ENCODE measurements at places on chromosomes 1 and 21. TPM values are rescaled to one million over a fixed set of nuclear protein-coding genes. Genes with fewer than 3 reads are reported as not detected.

- no peaks in the 10 kb centered on the region for H3K27me3 ChIP-seq
- no peak overlapping the region for H3K4me3 ChIP-seq
- H3K36me3 ChIP-seq: no peaks in the 10 kb centered on the region
- peaks cover 2% of the 10 kb centered on the region for H3K4me1 ChIP-seq
Observed at GRCh38 chr21:46600978-46601377, 3.9 kb downstream of the S100B start.

MPZ gene
- total RNA-seq: 11.8 TPM

GRCh38 chr1:223500560-223501425 is 107.6 kb downstream of the CCDC185 start:
- no peak for DNase-seq
- H3K36me3 ChIP-seq: no peaks in the 10 kb centered on the region
- no peak overlapping the region for H3K27ac ChIP-seq
- no peaks in the 10 kb centered on the region for H3K4me1 ChIP-seq

DNA sequence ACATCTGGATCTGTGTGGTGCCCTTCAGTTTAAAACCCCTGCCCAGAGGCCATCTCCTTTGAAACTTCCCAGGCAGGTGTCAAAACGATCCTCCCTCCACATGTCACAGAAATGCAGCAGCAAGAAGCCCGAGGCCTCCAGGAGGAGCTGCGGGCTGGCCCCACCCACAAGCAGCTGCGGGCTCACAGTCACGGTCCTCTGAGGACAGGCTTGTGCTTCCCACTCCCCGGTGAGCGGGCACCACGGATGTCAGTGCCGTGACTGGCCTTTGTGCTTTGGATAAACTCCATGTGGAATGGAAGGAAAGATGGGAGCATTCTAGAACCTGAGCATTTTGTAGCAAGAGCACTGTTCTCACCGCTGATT is 65.8 kb downstream of the SIK1 start:
- H3K4me1 ChIP-seq: peaks cover 44% of the 10 kb centered on the region
- H3K36me3 ChIP-seq: no peaks in the 10 kb centered on the region
- no peaks in the 10 kb centered on the region for H3K27me3 ChIP-seq
- H3K27ac ChIP-seq: peak overlapping the region; percentile 93
- peak; percentile 67 for DNase-seq
- H3K4me3 ChIP-seq: peak overlapping the region; percentile 43

- H3K4me3 ChIP-seq: no peak overlapping the region
- peaks cover 18% of the 10 kb centered on the region for H3K4me1 ChIP-seq
- H3K27ac ChIP-seq: no peak overlapping the region
Observed at GRCh38 chr1:28115267-28115666, 26.9 kb upstream of the EYA3 start.

GRCh38 chr1:74835051-74835450 is 102.1 kb downstream of the TYW3 start:
- H3K4me1 ChIP-seq: no peaks in the 10 kb centered on the region
- no peak overlapping the region for H3K4me3 ChIP-seq
- no peaks in the 10 kb centered on the region for H3K27me3 ChIP-seq
- H3K27ac ChIP-seq: no peak overlapping the region
- no peaks in the 10 kb centered on the region for H3K36me3 ChIP-seq
- no peak for DNase-seq

- no peaks in the 10 kb centered on the region for H3K36me3 ChIP-seq
- H3K27me3 ChIP-seq: no peaks in the 10 kb centered on the region
- H3K4me3 ChIP-seq: no peak overlapping the region
- no peak for DNase-seq
Observed at GRCh38 chr1:76279101-76279748, 204.7 kb downstream of the ST6GALNAC3 start.

- peaks cover 18% of the 10 kb centered on the region for H3K4me1 ChIP-seq
- DNase-seq: no peak
- no peak overlapping the region for H3K27ac ChIP-seq
- no peaks in the 10 kb centered on the region for H3K36me3 ChIP-seq
Observed at GRCh38 chr1:52139817-52140540, 1.9 kb upstream of the ZFYVE9 start.

DNA sequence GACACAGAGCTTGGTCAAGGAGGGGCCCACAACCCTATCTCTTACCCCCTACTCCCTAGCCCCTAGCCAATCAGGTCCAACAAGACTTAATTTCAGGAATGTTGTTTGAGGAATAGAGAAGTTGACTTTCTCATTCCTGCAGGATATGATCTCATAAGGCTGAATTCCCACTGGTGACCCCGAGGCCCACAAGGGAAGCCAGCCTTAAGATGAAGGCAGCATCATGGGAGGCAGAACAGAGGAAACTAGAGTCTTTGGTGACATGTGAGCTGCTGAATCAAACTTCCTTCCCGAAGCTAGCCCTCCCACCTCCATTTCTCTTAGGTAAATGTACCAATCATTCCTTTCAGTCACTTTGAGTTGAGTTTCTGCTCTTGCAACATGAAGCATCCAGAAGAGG is 9.1 kb upstream of the PDIK1L start:
- H3K27ac ChIP-seq: no peak overlapping the region
- no peak for DNase-seq
- H3K4me1 ChIP-seq: no peaks in the 10 kb centered on the region
- no peak overlapping the region for H3K4me3 ChIP-seq
- H3K36me3 ChIP-seq: no peaks in the 10 kb centered on the region
- H3K27me3 ChIP-seq: no peaks in the 10 kb centered on the region

GJB3 gene
- total RNA-seq: not detected

ADAMTSL4 gene
- total RNA-seq: 0.34 TPM

GRCh38 chr1:74455390-74455789 is 57.0 kb downstream of the LRRC53 start:
- H3K36me3 ChIP-seq: no peaks in the 10 kb centered on the region
- no peak for DNase-seq
- no peak overlapping the region for H3K27ac ChIP-seq
- no peaks in the 10 kb centered on the region for H3K4me1 ChIP-seq

GUCA2B gene
- total RNA-seq: not detected
